ENCODE measurements at places on chromosomes 13 and 19.

DNA sequence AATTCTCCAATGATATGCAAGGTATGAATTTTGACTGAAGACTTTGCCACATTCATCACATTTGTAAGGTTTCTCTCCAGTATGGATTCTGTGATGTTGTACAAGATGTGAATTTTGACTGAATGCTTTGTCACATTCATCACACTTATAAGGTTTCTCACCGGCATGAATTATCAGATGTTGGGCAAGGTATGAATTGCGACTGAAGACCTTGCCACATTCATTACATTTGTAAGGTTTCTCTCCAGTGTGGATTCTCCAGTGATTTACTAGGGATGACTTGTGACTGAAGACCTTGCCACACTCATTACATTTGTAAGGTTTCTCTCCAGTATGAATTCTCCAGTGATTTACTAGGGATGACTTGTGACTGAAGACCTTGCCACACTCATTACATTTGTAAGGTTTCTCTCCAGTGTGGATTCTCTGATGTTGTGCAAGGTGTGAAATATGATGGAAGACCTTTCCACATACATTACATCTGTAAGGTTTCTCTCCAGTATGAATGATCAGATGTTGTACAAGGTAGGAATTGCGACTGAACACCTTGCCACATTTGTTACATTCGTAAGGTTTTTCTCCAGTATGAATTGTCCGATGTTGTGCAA is 24.8 kb downstream of the ZNF83 start:
- no peak for DNase-seq

DNA sequence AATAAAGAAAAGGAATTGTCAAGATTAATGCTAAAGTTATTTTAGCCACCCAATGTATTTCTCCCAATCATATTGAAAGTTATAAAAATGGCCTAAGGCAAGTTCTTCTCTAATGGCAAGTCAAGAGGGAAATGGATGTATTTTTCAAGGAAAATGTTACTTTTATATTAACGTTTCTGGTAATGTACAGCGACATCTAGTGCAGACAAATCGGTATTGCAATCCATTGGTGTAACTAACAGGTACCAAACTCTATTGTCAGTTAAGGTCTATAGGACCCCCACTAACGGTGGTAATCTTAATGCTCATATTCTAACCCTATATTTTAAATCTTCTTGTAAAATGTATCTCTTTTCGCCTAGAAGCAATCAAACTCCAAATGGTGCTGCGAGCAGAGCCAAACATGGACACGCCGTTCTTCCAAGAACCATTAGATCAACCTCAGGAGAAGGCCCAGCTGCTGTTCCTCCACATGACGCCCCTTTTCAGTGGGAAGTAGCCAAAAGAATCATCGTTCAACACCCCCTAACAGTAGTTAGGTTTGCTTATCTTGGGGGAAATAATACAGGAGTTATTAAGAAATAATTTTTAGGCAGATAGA is 98.5 kb upstream of the PABPC3 start:
- no peak for DNase-seq

- no peak for DNase-seq
Observed at GRCh38 chr13:76668141-76668540, 218.1 kb downstream of the KCTD12 start.

DNA sequence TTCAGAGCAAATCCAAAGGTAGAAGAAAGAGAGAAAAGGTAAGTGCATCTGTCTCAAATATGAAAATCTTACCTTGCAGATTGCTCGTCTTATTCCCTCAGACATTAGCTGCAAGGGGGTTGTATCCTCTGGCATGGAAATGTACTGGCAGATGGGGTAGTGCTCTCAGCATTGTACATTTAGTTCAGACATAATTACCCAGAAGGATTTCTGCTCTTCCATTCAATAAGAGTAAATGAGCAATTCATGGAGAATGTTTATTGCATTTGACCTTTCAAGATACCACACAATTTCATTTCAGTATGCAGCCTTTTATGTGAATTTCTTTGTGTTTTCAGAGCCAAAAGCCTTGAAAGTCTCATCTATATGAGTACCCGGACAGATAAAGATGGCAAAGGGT is 63.8 kb downstream of the SCEL start:
- DNase-seq, result no peak

- no peak for DNase-seq
Observed at GRCh38 chr13:79571147-79571546, 90.2 kb downstream of the NDFIP2 start.

DNA sequence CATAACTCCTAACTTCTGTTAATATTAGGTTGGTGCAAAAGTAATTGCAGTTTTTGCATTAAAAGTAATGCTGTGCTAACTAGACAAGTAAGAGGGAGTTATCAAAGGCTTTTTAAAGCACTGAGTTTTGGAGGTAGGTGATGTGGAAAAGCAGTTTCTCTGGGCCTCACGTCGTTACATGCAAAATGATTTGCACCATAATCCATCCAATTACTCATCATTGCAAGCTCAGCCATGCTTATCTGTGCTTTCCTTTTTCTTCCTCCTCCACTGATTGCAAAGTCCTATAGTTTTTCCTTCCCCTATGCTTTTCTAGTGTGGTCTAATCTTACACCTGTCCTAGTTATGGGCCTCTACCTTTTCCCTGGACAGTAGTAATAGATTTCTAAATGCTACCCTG is 35.4 kb upstream of the INTS6 start:
- DNase-seq, result no peak

- peak; percentile 98 for DNase-seq
Observed at GRCh38 chr19:4791183-4792018, at the start of gene FEM1A. Gene FEM1A (plus strand): TSS chr19:4791734. CDS start chr19:4791855, 121 bp downstream.

DNA sequence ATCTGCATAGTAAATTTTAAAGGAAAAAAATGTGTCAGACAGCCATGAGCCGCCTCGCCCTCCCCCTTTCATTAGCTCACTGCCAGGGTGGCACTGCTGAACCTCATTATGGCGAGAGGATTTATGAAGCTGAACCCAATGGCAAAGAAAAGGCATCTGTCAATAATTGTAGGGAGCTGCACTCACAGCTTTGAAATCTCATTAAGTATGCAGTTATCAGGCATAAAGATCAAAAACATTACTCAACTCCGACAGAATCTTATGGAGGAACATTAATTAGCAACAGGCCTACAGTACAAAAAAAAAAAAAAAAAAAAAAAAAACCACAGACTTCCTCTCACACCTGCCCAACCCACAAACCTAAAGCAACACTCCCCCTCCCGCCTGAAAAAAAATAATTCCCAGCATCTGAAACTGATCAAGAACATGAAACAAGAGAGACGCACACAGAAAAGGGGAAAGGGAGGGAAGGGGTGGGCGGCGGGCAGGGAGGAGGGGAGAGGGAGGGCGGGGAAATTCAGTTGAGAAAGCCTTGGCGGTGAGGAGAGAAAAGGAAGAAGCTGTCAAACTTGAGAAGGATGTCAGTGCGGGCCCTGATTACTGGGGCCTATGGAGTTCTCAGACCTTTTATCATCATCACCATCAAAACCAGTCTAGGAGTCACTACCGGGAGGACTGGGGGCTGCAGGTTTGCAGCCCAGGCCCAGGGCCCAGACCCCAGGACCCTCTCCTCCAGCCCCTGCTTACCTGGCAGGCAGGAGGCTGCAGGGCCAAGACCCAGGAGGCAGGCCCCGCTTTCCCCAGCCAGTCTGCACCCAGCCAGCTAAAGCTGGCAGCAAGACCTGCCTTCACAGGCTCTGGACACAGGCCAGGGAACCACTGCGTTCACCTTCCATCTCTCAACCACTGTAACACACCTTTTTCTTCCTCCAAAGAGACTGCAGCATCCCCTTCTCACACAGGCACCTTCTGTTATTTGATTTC is 8.9 kb downstream of the TSHZ3 start:
- DNase-seq, result no peak

GRCh38 chr13:83895994-83896580 is 13.8 kb upstream of the SLITRK1 start:
- no peak for DNase-seq

GRCh38 chr19:33225458-33225926 is at the start of gene SLC7A10:
Gene SLC7A10 (minus strand): TSS chr19:33225850. CDS start chr19:33225703, 147 bp downstream.
- DNase-seq, result no peak

GRCh38 chr13:83740622-83741021 is 141.7 kb downstream of the SLITRK1 start:
- no peak for DNase-seq

DNA sequence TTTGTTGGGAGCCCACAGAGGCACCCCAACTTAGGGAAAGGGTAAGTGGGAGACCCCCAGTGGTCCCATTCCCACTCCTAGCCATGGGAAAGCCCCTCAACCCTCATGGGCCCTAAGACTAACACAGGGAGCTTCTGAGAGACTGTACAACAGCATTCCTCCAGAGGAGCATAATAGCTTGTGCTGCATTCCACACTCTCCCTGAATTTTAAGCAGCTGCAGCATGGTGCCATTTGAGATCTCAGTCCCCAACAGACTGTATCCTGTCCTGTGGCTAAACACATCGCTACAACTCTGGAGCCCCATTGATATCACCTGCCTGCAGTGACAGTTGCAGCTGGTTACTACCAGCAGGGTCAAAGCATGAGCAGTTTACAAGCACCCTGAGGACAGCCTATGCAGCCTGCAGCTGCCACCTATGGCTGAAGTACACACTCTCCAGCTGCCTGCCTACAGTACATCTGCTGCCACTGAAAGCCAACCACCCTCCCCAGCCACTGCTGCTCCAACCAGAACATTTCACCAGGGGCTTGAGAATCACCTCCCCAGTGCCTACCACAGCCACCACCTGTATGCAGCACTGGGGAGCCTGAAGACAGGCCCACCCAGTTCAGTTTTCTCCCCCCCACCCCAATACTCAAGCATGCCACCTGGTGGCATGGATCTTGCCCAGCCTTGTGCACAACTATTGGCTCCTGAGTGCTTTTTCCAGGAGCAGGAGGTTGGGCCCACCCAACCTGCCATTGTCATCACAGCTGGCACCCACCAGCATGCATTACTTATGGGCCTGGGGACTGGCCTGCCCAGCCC is 557.3 kb downstream of the GPC5 start:
- no peak for DNase-seq

DNA sequence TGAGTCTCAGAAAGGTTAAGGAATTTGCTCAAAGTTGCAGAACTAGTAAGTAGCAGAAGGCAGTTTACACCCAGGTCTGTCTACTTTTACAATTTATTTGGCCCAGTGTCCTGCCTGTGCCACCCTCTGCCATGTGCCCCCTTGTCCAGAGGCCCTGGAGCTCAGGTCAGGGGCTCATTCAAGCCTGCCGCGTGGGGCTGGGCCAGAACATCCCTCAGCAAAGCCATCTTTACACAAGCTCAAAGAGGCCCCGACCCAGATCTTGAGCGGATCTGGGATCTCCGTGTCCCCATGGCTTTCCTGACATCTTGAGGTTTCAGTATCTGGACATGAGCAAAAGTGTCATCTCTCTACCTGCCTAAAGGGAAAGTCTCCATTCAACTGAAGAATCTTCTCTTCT is 76.4 kb upstream of the VSTM2B start:
- DNase-seq, result no peak

GRCh38 chr19:28960986-28961705 is 251.8 kb downstream of the UQCRFS1 start:
- DNase-seq, result no peak

- no peak for DNase-seq
Observed at GRCh38 chr19:16889883-16890460, 1.2 kb downstream of the F2RL3 start.

DNA sequence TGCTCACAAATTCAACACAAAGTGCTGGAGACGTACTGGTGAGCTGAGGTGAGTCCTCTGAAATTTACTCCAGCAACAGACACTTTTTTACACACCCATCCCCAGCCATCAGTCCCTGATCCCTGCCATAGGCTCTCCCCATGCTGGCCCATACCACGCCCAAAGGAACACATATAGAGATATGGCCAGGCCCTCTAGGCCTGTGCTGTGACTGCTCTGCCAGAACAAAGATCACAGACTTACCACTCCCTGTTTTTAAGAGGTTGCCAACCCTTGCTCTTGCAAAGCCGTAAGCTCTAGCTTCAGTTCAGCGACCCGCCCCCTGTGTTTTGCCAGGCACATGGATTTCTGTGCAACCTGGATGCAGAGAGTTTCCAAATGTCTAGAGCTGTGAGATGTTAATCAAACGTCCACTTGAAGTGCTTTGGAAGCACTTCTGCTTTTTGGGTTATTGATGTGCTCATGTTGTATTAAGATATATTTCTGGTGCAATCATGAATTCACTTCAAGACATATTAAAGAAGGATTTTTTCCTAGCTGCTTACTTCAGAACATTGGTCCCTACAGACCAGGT is 59.7 kb downstream of the DLEU7 start:
- no peak for DNase-seq

- DNase-seq, result no peak
Observed at GRCh38 chr19:46862974-46863632, 2.3 kb downstream of the ARHGAP35 start.

DNA sequence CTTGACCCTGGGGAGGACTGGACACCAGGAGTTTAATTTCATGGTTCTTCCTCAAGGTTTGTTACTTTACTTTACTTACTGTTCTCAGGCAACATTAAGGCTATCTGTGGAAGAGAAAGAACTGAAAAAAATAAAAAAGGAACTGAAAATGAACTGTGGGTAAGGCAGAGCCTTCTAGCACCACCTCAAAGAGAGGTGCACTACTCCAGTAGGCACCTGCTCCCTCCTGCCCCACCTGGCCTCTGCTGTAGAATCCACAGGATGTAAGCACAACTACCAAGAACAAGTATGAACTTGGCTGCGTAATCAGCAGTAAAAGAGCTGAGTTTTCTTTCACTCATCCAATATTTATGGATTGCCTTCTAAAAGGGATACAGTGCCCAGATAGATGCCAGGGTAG is 12.2 kb downstream of the ZNF112 start:
- no peak for DNase-seq

- no peak for DNase-seq
Observed at GRCh38 chr13:31674051-31674450, 65.3 kb upstream of the RXFP2 start.

- DNase-seq, result no peak
Observed at GRCh38 chr13:112588490-112589297, 741 bp upstream of the TUBGCP3 start.

- no peak for DNase-seq
Observed at GRCh38 chr13:31639443-31640163, 99.7 kb upstream of the RXFP2 start.

DNA sequence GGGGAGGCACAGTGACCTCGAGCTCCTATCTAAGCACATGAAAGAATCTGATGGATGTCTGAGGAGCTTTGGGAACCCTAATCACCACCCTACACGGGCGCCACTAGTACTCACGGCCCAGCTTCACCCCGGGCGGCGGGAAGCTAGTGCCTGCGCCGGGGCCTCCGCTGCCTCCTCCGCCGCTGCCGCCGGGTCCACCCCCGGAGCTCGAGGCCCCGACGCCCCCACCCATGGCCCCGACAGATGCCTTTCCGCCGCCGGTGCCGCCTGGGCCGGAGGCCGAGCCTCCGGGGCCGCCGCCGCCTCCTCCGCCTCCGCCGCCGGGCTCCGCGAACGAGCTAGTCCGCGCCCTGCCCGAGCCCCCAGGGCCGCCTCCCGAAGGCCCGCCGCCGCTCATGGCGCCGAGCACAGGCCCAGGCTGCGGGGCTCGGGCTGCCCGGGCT is 312 bp downstream of the GSK3A start:
- no peak for DNase-seq

- no peak for DNase-seq
Observed at GRCh38 chr13:71786875-71787274, 80.1 kb downstream of the DACH1 start.

GRCh38 chr19:27774827-27775226 is 1438.1 kb downstream of the UQCRFS1 start:
- no peak for DNase-seq
